ENCODE measurements at places on chromosomes 5 and 9. TPM values are rescaled to one million over a fixed set of nuclear protein-coding genes. Genes with fewer than 3 reads are reported as not detected.

GRCh38 chr5:54658010-54658409, 140.5 kb downstream of the SNX18 start:
- no peak for DNase-seq

- DNase-seq, result no peak
Observed at GRCh38 chr9:87290241-87291052, 207.2 kb upstream of the DAPK1 start.

GRCh38 chr9:88653406-88653805, 118.4 kb downstream of the NXNL2 start:
- no peak for DNase-seq

DNA sequence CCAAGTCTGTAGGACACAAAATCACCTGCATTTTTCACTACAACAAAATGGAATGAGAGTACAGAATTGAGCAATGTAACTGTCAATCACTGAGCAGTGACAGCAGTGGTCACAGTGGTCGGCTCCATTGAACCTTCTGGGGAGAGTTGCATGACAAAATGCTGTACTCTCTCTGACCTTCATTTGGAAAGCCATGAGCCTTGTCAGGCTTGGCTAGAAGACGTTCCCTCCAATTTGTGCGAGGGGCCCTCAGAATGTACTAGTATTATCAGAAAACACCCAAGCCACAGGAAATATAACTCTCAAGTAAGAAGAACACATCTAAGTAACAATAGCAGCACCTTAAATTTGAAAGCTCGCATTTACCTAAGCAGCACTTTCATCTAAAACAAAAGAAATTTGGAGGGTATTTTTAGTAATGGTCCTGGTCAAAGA, 425.6 kb upstream of the MEF2C start:
- no peak for DNase-seq

DNA sequence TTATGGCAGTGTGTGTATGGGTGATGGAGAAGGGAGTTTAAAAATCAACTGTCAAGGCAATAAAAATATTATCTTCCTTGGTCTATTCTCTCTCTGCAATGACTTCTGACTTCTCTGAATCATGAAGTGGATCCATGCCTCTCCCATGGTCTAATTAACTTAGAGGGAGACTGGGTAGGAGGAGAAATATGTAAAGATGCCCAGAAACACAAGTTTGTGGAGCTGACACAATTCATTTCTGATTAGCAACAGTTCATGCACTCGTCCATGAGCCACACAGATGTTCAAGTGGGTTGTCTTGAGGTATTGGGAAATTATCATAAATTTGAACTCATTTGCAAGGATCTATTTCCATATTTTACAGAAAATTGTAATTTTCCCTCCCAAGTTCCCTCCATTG, 38.1 kb downstream of the INSYN2B start:
- DNase-seq, result no peak

- DNase-seq, result no peak
Observed at GRCh38 chr5:154673506-154673905, 81.7 kb upstream of the LARP1 start.

DNA sequence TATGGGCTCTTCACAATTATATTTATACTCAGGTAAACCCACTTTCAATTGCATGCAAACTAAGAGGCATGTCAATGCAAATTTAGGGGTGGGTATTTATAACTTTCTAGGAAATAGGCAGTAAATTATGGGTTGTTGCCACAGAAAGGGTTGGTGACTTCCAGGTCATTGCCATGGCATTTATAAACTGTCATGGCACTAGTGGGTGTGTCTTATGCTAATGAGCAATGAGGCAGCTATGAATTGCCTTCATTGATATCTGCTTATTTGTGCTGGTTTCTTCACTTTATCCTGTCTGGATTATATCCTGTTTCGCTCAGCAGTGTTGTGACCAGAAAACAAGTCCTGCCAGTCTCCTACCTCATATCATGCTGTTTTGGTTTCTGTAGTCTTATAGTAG, 597.3 kb upstream of the DAB2 start:
- DNase-seq, result no peak

GRCh38 chr9:133490201-133490681, 11.3 kb upstream of the SLC2A6 start:
- DNase-seq, result no peak

- DNase-seq, result no peak
Observed at GRCh38 chr5:143921525-143922311, 109.8 kb downstream of the HMHB1 start.

CER1 gene
- total RNA-seq, result not detected

AQP3 gene
- 8.5 TPM for total RNA-seq

TMEM174 gene
- total RNA-seq, result not detected
